Ammon's horn (tissue), 1 donor: ENCODE measurements at places on chromosomes 7 and 10.
A peak's percentile ranks its signal among the peaks of the same experiment; 100 is the strongest.

GRCh38 chr10:69172241-69172982 is 7.6 kb upstream of the SUPV3L1 start:
- DNase-seq: no peak

DNA sequence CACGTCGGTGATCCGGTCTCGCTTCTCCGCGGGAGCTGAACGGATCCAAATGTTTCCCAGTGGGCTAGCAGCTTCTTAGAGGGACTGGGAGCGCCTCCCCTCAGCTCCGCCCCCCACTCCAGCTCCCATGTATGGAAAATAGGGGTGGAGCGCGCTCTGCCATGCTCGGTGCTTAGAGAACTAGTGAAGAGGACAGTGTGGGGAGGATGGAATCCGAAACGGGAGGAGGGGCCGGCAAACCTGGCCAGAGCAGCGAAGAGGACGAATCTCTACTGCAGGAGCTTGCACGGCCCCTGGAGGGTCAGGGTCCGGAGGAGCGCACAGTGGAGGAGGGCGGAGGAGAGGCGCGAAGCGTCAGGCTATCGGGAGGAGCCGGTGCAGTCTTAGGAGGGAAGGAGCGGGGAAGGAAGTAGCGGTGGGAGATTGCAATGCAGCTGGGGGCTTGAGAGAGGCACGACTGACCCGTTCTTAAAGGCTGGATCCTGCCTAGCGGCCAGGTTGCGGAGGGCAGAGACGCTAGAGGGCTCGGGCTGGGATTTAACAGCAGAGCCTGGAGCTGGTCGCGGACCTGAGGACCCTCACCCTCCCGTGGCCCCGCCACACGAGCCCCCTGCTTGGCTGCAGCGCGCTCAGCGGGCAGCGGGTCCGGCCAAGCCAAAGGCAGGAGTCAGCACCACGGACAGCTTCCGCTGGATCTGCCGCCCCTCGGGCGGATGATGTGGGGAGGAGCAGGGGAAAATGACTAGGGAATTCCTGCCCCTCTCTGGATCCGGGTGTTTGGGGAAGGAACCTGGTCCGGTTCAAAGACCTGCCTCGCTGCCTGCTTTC is at the start of gene PRLHR:
TSS of gene PRLHR (minus strand) at position 51 of the 828 bp plus-strand sequence. CDS start 404 bp downstream, outside the sequence.
- peak; percentile 18 for DNase-seq

GRCh38 chr10:127035827-127036226 is 130.6 kb downstream of the DOCK1 start:
- no peak for DNase-seq

- no peak for DNase-seq
Measured at GRCh38 chr10:24272374-24272773, 63.4 kb downstream of the KIAA1217 start.

- DNase-seq: no peak
Measured at GRCh38 chr10:46515366-46515765, 41.1 kb downstream of the GPRIN2 start.

- no peak for DNase-seq
Measured at GRCh38 chr10:85900487-85900886, 466.1 kb downstream of the GRID1 start.

DNA sequence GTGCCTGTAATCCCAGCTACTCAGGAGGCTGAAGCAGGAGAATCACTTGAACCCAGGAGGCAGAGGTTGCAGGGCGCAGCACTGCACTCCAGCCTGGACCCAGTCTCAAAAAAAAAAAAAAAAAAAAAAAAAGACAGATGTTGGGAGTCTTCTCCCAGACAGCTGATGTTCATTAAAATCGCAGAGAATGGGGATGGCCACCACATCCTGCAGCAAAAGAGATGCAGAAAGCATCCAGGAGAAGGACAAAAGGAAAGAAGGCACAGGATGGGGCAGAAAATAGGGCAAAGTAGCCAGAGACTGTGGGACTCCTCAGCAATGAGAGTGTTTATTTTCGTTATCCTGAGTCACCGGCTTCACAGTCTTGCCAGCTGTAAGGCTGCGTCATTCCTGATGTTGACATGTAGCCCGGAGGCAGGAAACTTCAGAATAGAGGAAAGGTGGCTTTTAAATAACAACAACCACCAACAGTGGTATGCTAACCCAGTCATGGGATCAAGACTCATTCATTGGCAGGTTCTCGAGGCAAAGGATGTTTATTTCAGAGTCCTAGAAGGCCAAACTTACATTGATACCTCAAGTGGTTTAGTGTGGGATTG is 149.5 kb upstream of the SVIL start:
- peak; percentile 5 for DNase-seq

GRCh38 chr7:2803342-2803692 is 40.8 kb downstream of the GNA12 start:
- no peak for DNase-seq

- DNase-seq: peak; percentile 85
Measured at GRCh38 chr10:124589491-124590041, 127.9 kb downstream of the LHPP start.

DNA sequence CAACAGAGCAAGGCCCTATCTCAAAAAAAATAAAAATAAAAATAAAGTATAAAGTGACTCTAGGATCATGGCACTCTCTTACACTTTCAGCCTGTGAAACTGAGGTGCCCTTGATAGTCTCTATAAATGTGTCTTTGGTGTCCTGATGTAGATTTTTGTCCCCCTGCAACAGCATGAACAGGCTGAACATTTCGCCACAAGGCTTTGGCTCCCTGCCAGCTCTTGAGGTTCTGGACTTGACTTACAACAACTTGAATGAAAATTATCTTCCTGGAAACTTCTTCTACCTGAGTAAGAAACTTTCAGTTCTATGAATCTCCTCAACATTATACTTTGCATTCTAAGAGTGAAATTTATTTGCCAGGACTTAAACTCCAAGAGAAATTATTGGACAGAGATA is 48.1 kb upstream of the BMS1 start:
- no peak for DNase-seq

GRCh38 chr7:123028339-123028738 is 32.8 kb upstream of the TAS2R16 start:
- DNase-seq: no peak

- peak; percentile 68 for DNase-seq
Measured at GRCh38 chr10:60032723-60033122, 126.4 kb upstream of the CCDC6 start.

DNA sequence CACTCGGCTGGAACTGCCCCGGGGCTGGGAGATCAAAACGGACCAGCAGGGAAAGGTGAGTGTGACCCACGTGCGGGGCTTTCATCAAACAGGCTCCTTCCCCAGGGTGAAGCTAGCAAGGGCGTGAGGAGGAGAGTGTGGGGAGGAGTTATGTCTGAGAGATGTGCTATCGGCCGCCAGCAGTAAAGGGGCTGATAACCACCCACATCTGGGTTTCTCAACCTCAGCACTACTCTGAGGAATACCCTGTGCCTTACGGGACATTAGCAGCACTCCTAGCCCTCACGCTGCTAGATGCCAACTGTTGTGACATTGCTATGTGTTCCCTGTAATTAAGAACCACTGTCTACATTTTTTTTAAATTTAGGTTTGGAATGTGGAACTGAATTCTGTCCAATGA is 113.9 kb upstream of the STK17A start:
- no peak for DNase-seq

DNA sequence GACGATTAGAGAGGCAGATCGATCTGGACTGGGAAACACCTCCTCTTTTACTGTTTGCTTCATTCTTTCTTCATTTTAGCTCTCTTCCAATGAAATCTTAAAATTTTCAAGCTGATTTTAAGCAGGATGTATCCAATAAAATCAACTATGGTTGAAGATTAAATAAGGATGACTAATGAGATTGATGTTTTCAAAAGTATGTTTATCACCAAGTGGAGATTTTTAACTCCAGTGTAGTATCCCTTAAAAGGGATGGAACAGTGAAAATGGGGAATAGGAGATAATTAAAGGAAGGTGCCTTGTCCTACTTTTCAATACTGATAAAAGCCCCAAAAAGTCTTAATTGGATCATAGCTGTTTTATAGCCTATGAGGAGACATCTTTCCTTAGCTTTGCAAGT is 11.6 kb upstream of the LIPF start:
- no peak for DNase-seq

- no peak for DNase-seq
Measured at GRCh38 chr10:59678884-59679301, 30.8 kb downstream of the SLC16A9 start.

DNA sequence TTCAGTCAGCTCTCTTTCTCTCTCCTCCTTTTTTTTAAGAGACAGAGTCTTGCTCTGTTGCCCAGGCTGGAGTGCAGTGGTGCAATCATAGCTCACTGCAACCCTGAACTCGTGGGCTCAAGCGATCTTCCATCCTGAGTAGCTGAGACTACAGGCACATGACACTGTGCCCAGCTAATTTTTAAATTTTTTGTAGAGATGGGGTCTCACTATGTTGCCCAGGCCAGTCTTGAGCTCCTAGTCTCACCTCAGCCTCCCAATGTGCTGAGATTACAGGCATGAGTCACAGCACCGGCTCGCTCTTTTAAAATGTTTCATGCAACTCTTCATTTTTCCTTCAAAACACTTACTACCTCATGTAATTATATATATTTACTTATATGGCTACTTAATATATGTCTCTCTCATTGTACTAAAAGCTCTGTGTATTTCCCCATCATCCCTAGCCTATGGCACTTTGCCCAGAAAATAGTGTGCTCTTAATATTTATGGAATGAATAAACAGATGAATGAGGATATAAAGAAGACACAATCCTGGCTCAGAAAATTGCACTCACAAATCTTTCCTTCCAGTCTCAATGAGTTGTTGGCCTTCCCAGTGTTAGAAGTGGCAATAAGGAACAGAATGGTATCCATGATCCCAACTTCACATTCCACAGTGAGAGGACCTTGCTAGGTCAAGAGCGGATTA is 33.9 kb downstream of the EBLN1 start:
- DNase-seq: no peak

GRCh38 chr7:70645876-70646351 is 486.0 kb upstream of the GALNT17 start:
- DNase-seq: no peak

DNA sequence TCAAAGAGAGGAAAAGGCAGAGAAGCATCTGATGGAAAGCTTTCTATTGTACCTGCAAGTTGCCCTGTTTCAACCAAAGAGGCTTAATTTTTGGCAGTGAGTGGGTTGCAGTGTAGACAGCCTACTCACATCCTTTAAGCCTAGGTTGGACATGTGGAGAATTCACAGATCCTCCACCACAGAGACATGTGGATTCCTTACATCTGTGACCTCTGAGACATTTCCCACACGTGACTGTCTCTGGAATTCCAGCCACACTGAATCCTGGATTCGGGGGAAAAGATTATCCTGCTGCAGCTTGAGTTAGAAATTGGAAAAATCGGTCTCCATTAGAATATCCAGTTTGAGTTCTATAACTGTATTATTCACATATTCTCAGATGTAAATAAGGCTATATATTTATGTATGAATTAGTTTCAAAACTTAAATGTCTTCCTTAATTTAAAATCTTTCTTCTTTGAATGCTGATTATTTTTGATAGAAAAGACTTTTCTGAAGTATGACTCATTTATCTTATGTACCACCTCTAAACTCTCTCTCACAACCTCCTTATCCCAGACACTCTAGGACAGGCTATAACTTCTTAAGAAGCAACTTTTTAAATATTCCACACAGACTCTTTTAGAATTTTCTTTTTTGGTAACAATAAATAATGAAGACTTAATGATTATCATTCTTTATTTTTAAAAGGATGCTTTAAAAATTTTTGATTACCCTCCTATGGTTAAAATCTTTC is 123.3 kb downstream of the TWIST1 start:
- no peak for DNase-seq

- no peak for DNase-seq
Measured at GRCh38 chr10:129941199-129942018, 22.7 kb downstream of the EBF3 start.

- no peak for DNase-seq
Measured at GRCh38 chr7:31370609-31371008, 30.1 kb upstream of the NEUROD6 start.

DNA sequence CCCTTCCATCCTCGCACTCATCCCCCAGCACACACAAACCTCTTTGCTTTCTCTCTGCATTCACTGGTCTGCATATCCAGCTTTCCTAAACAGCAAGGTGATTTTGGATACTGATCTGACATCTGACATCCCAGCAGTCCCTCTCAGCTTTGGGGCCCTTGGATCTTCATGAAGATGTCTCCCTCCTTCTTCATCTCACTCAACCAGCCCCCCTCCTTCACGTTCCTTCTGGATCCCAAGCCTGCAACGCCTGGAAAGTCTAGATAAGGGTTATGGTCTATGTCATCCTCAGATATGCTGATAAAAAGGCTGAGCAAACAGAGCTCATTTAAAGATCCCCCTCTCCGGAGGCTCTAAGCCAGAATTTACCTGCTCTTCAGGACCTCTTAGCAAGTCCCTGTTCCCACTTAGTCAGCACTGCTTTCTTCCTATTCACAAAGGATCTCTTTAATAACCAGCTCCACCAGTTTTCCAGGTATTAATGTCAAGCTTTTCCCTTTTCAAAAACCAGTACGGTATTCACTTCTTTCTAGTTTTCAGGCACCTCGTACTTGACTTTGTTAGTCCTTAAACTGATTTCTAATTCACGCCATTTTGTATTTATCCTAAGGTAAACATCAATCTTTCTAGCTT is 38.9 kb downstream of the CREB3L2 start:
- no peak for DNase-seq

DNA sequence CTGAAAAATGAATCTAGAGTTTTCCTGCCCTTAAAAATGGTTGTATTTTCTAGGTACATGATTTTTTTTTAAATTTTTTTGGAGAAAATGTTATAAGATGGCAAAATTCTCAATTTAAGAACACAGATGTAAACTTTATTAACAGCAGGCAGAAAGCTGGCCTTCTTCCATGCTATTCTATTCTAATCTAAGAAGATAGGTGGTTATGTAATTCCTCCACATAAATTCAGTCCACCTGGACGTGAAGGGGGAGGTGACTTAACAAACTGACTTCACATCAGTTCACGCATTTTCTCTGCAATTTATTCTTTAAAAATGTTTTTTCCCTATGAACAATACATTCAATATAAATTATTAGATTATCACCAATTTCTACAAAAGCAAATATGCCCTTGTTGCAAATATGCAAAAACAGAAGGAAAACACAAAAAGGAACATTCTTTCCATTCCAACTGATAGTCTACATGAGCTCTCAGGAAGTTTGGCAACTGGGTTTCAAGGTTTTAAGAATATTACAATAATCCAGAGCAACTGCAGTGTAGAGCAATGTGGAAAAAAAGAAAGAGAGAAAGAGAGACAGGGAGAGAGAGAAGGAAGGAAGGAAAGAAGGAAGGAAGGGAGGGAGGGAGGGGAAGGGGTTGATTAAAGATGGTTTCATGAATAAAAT is 76.8 kb downstream of the HIBADH start:
- no peak for DNase-seq

- DNase-seq: no peak
Measured at GRCh38 chr7:91162436-91162835, 101.8 kb upstream of the FZD1 start.

DNA sequence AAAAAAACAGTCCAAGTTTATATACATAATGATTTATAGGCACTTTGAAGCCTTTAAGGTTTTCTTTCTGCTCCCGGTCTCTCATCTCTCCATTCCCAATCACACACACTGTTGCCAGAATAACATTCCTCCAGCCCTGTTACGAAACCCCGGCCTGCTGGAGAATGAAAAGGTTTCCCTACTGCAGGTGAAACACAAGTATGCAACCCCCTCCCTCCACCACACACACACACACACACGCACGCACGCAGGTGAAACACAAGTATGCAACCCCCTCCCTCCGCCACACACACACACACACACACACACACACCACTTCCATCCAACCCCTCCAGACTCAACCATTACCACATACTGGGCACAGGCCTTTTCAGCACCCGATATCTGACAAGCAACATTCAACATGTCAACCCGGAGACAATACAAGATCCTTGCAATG is 87.5 kb downstream of the PARD3 start:
- no peak for DNase-seq
